ENCODE measurements at places on chromosomes 13 and 19.

DNA sequence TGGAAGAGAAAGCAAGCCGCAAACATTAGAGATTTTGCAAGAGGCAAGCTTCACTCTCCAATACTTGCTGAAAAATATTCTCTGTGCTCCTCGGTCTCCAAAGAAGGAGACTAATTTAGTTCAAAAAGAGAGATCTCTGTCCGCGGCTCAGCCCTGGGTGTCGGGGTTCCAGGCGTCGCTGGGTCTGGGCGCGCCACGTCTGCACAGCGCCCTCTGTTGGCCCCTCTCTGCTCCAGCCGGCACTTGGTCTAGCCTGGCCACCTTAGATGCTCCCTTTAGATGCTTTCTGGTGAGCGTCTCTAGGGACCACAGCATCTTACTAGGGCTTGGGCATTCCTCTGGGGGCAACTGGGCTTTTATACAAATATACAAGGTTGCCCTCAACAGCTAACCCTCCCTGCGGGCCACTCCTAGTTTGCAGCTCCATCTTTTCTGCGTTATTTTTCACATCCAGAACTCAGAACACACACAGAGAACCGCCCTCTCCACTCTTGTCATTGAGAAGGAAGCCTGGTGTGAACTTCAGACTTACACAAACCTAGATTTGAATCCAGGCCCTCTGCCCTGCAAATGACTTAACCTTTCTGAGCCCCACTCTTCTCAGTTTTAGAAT lies 78.3 kb downstream of the CYSLTR2 start:
- DNase-seq, result no peak

DNA sequence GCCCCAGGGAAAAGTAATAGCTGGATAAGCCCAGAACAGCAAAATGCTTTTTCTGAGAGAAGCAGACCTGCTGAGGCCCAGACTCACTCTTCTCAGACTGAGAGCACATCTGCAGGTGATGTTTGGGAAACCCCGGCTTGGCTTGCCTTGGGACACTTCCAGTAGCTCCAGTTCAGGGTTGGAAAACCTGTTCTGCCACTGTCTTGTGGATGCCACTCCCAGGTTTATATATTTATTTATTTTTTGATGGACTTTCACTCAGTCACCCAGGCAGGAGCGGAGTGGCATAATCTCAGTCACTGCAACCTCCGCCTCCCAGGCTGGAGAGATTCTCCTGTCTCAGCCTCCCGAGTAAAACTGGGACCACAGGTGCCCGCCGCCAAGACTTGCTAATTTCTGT lies 8.0 kb upstream of the SMARCA4 start:
- DNase-seq, result no peak

- DNase-seq, result no peak
Observed at GRCh38 chr13:45325806-45326205, 15.2 kb downstream of the TPT1 start.

GRCh38 chr19:51820011-51820410 lies 25.1 kb downstream of the FPR3 start:
- DNase-seq, result no peak

- DNase-seq, result no peak
Observed at GRCh38 chr13:41651413-41652058, 194.2 kb downstream of the RGCC start.

DNA sequence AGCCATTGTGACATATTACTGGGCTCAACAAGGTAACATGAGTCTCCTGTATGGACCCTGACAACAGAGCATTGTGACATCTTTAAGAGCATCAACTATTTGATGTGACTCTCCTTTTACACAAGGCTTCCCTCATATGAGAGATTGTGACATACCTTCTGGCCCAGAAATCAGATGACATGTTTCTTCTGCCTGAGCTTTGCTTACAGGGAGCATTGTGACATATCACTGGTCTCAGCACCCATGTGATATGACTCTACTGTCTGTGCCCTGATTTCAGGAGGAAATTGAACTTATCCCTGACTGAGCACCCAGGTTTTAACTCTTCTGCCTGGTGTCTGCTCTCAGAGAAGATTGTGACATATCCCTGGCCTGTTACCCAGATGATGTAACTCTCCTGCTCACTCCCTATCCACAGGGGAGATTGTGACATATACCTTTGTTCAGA lies 15.9 kb upstream of the ZNF681 start:
- DNase-seq, result no peak

GRCh38 chr19:35336166-35336955 lies 7.4 kb downstream of the CD22 start:
- no peak for DNase-seq

- DNase-seq, result no peak
Observed at GRCh38 chr13:31908696-31909411, 122.7 kb upstream of the FRY start.

DNA sequence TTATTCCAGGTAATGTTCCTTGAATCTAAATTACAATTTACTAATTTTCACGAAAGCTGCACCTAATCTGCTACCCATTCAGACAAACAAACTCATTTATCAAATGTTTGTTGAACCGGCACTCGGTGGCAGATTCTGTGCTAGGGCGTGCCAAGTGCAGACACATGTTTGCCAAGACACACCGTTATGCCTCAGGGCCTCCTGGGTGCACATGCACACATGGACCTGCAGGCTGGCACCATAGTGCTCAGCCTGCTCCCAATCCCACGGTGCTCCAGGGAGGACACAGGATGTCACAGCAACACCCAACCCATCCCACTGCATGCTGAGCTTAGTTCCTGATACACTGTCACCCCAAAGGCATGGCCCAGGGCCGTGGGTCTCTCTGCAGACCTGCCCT lies 7.7 kb downstream of the SCGB2B2 start:
- no peak for DNase-seq

DNA sequence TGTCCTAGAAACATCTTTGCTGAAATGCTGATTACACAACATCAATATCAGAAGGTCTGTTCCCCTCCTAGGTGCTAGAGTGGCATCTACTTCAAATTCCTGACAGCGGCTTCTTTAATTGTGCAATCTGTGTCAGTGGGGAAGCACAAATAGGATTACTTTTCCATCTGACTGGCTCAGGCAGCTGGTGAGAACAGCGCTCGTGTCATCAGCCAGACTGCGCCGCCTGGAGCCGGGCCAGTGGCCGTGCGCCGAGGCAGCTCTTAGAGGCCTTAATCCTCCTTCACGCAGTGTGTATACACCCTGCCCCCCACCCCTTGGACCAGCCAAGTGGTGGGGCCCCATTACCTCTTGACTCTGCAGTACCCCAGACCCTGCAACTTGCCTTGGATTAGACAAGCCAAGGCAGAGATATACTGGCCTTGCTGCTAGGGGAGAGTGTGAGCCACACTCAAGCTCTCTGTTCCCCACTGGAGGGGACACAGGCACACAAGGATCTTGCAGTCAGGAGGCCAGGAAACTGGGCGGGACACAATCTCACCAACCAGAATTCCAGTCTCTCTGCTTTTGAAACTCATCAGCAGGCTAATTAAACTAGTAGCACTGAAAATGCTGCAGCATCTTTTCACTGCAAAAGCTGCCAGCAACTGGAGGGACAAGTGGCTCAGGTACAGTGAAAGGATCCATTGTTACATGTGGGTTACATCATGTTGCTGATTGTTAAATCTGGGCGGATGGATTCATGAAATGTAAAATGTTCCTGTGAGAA lies 48.9 kb upstream of the EPHX3 start:
- peak; percentile 52 for DNase-seq

Measured in COR-L47 (cell line).